Occipital lobe (tissue), 3 donors: ENCODE measurements at places on chromosomes 5 and 9. TPM values are rescaled to one million over a fixed set of nuclear protein-coding genes. Genes with fewer than 3 reads are reported as not detected.

DNA sequence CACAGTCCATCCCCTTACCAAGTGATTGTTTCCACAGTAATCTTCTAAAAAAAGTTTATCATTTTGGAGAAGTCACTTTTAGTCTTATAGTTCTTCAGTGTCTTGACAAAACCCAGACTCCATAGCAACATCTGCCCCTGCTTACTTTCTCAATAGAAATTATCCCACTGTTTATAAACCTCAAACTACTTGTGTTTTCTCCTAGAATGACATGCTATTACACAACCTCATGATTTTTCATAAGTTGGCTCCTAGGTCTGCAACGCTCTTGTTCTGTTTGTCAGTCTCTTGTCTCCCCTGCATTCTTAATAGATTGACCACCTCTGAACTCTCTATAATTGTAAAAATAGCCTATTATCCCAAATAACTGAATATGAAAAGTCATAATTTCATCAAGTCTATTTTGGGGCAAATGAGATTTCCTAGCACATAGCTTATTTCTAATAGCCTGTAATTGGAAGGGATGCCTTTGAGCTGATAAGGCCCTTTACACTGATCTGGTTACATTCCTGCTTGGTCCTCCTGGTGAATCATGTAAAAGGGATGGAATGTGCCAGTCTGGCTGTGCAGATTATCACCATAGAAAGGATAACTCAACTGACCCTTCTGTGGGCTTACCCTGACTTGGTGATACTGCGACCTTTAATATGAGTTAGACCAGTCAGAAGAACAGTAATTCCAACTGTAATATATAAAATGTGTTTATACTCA is 69.6 kb downstream of the CHSY3 start:
- DNase-seq: no peak

GRCh38 chr9:130707225-130707976 is 13.8 kb downstream of the EXOSC2 start:
- no peak for DNase-seq

GRCh38 chr9:79977510-79978197 is 405.9 kb downstream of the TLE4 start:
- no peak for DNase-seq

DNA sequence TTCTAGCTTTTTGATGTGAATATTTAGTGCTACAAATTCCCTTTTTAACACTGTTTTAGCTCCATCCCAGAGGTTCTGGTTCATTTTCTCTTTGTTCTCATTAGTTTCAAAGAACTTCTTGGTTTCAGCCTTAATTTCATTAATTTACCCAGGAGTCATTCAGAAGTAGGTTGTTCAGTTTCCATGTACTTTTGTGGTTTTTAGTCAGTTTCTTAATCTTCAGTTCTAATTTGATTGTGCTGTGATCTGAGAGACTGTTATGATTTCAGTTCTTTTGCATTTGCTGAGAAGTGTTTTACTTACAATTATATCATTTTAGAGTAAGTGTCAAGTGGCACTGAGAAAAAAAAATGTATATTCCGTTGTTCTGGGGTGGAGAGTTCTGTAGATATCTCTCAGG is 240.1 kb upstream of the RASA1 start:
- DNase-seq: no peak

DNA sequence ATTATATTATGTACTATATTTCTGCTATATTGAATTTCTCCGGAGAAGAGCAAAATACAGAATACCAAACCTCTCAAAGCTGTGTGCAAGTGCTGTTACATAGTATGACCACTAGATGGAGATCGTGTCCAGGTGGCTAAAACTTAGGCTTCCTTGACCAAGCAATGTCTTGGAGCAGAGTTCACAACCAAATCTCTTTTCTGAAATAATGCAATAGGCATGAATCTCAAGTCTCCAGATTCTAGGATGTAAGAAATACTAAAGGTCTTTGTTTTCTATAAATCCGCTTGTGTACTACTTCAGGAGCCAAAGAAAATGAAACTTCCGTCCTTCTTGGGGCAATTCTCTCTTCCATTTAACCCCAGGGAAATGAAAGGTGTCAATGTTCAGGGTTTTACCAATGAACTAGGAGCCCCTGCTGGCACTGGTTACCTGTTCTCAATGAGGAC is 181.5 kb upstream of the RAI14 start:
- no peak for DNase-seq

DNA sequence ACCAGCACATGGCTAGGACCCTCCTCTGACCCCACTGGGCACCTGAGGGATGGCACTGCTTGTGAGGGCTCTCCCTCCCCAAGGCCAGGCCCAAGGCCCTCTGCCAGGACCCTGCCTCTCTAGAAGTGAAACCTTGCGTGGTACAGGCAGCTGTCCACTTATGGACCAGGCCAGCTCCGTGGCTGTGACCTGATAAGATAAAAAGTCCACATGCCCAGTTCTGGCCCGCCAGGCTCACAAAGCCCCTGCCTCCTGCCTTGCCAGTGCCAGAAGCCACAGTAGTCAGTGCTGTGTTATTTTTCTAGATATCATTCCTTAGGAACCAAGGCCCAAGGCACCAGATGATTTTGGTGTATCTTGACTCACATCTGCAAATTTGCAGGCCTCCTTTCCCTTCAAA is 14.0 kb upstream of the SPATA31E1 start:
- DNase-seq: no peak

DNA sequence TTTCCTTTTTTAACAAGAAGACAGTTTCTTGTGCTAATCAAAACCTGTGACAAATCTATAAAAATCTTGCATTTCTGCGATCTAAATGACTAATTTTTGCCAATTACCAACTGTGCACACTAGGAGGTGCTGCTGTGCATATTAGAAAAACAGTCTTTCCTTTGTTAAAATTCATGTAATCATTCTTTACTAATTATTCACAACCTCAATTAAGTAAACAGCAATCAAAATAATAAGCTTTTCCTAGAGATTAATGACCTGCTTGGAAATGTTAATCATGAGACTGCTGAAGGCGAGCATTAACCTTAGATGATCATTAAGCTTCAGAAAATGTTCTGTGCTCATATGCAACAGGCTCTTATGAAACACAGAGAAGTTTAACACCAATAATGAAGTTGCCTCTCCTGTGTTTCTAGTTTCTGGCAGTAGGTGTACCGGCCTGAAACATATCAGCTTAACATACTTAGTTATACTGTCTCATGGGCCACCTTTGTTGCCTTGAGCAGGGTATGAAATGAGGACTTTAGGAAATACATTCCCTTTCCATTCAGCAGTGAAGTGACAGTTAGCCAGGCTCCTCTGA is 17.7 kb downstream of the RFESD start:
- no peak for DNase-seq

GRCh38 chr5:14901462-14902051 is 30.0 kb upstream of the ANKH start:
- DNase-seq: no peak

DNA sequence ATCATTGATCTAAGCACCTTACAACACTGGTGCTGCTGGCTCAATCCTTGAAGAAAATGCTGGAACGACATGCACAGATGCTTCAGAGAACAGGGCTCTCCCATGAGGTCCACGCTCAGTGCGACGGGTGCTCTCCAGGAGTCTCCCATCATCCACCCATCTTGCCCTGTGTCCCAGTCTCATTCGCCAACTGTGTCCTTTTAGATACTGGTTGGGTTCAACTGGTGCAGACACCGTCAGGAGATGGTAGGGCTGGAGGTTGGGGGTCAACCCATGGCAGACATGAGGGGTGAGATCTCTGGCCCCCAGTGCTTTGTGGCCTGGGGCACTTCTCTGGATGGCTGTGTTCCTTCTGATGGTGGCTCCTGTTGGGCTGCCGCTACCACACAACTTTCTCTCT is 1.6 kb upstream of the OBP2B start:
- DNase-seq: no peak

DNA sequence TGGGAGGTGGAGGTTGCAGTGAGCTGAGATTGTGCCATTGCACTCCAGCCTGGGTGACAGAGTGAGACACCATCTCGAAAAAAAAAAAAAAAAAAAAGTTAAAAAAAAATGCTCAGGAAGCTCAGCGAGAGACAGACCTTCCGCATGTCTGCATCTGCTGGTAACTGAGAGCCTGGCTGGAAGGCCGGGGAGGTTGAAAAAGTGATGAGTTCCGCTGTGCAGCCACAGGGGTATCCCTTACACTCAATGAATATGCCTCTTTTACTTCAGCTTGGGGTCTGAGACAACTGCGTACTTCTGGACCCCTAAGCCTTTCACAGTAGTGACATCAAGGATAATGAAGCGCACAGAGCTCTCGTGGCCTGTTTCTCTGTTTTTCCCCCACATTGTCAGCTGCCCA is 179.9 kb upstream of the KLF4 start:
- DNase-seq: no peak

GRCh38 chr9:78695519-78695918 is 398.6 kb downstream of the PSAT1 start:
- DNase-seq: no peak

DNA sequence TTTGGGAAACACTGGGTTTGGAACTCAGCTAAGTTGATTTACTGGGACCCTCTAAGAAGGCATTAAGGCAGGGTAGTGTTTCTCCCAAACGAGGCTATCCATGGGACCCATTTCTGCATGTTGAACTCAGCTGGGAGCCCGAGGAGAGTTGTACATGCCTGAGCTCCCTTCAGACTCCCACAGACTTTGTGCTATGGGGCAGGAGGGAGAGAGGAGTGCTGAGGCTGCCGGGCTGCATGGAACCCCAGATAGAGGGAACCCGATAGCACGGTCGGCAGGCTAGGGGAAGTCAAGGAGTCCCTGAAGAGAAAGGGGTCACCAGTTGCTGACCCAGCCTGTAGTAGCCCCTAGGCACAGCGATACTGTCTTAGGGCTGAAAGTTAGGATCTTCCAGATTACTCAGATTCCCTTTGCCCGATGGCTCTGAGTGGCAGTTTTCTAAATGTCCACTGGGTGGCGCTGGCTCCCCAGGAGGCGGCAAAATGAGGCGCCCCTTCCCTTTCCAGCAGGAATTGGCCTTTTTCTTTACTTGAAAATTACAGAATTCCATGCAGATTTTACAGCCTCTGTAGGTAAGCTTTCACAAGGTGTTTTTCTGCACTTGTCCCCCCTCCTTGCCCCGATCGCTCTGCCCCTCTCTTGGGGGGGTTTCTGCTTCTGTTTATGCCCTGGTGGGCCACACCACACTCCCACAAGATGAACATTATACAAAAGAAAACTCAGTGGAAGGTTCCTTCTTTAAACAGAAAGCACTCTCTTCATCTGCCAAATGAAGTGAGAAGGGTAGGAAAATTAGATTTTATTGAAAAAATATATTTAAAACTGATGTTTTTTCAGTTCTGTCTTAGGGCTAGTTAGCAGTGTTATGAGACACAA is 17.8 kb downstream of the NANS start:
- DNase-seq: no peak

DNA sequence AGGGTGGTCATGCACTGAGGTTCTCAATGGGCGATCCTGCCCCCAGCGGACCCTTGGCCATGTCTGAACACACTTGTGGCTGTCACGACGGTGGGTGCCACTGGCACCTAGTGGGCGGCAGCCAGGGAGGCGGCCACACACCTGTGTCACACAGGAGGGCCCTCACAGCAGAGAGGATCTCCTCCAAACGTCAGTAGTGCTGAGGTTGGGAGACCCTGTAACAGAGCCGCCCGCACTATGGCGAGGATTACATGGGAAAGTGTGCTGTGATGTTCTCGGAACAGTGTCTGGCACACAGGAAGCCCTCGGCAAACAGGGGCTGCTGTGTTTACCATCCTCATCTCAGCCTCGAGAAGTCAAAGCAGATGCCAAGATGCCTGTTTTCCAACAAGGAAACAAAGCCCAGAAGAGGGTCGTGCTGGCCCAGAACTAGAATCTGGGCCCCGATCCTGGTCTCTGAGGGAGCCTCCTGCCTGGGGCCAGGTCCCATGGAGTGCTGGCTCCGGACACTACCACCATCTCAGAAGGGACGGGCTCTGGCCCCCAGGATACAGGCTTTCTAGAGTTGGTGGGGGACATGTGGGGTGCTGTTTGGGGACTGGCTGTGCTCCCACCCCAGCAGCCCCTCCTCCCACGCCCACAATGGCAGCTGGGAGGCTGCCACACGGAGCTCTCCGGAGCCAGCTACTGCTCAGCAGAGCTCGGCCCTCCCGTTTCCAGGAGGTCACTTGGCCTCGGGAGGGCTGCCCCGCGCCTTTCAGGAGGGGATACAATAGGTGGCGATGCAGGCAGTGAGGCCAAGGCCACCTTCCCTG is 48.2 kb downstream of the DBH start:
- DNase-seq: no peak

GRCh38 chr9:93823245-93824072 is 131.7 kb downstream of the BARX1 start:
- DNase-seq: no peak

GRCh38 chr5:1007221-1007680 is 1.4 kb upstream of the NKD2 start:
- no peak for DNase-seq

GRCh38 chr5:58108511-58108910 is 351.4 kb downstream of the PLK2 start:
- DNase-seq: no peak

- no peak for DNase-seq
These were observed 98.7 kb downstream of the RANBP17 start for GRCh38 chr5:170960567-170960966.

DNA sequence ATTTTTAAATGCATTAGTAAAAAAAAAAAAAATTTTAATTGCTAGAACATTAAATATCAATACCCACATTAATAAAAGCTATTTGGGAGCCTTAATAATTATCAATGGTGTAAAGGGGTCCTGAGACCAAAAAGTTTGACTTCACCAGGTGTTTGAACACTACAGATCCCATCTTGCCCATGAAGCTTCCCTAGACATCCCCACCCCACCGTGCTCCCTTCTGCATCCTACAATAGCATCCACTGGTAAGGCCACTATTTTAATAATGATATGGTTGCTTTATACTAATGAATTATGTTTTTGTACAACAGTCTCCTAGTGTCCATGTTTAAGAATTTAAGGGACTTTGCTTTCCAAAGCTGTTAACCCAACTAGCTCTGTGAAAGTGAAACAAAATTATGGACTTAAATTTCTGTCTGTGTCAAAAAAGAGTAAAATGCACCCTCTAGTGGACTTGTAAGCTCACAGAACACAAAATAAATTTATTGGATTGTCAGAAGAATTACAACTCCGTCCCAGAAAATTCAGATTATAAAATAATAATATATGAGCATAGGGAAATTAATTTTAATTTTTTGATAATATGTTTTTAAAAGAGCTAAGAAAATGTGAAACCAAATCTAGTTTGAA is 76.0 kb downstream of the ARL15 start:
- no peak for DNase-seq

DNA sequence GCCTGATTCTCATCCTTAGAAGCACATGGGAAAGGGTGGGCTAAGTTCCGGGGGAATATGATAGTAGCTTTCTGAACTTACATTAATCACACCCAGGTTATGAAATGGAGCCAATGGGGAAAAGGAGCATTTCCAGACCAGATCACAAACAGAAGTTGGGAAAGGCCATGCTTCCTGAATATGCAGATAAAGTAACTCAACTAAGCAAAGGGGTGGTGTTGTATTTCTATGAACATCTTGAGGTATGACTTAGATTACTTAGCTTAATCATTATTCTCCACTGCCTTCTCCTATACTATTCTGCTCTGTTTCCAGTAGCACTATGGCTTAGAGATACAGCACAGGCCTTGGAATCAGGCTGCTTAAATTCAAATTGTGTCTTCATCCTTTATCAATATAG is 10.5 kb downstream of the C5orf46 start:
- DNase-seq: no peak

- no peak for DNase-seq
These were observed 107.5 kb downstream of the GALNT10 start for GRCh38 chr5:154298065-154298464.

CARTPT gene
- not detected for total RNA-seq

SLC34A3 gene
- total RNA-seq: 0.16 TPM

FOXD4L5 gene
- 0.47 TPM for total RNA-seq

LRRTM2 gene
- total RNA-seq: 104 TPM

FOXD4 gene
- 0.47 TPM for total RNA-seq

C9orf57 gene
- total RNA-seq: not detected

PCDHB2 gene
- 14.2 TPM for total RNA-seq

ORM2 gene
- total RNA-seq: not detected

ATOX1 gene
- total RNA-seq: 16.5 TPM
